ENCODE measurements at places on chromosomes 5 and 9.

- no peak for DNase-seq
Measured at GRCh38 chr9:117343427-117343826, 71.4 kb downstream of the ASTN2 start.

GRCh38 chr5:93611976-93612854 is 29.2 kb downstream of the NR2F1 start:
- DNase-seq: no peak

DNA sequence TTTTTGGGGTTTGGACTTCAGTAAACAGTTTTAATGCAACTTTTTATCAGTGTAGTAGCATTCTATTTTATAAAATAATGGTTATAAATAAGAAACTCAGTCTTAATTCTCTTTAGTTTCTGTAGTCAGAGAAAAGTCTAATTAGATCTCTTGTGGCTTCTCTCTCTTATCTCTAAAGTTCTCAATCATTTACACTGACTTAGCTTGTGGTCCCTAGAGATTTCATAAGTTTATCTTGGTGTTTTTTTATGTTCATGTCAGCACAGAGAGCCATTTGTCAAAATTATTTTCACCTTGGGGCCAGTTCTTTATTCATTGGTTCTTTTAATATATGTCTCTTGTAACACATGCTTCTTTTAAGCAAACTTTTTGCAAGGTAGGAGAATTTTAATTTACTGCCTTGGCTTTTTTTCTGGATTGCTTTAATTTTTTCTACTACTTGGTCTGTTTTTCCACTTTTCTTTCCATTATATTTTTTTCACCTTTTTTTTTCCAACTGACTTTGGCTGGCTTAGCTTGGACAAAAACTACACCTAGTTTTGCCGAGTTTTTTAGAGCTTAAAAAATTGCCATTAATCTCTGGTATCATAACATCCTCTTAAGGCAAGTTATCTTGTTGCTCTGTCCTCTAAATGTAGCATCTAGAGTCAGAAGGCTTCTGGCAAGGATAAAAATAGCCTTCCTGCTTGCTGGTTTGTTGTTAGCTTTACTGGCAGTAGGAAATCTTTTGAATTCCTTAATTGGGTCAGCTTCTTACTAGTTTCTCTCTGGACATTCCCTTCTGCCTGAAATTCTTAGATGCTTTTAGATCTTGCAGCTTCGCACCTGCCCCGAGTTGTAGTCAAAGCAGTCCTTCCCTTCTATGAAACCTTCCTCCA is 35.3 kb downstream of the CPEB4 start:
- no peak for DNase-seq

DNA sequence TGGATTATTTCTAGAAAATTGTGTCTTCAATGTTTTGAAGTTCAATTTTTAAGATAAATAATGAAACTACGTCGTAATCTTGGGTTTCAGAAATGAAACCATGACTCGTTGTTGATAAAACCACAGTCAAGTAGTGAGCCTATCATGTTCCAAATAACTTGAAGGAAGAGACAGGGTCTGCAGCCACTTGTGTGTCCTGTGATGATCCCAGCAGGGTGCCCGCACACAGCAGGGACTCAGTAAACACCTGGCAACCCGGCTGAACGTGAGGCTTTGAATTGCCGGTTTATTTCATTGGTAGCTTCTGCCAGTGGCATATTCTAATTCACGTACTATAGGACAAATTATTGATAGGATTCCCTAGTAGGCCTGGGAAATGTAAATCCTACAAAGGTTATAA is 679.6 kb downstream of the IRX1 start:
- DNase-seq: no peak

DNA sequence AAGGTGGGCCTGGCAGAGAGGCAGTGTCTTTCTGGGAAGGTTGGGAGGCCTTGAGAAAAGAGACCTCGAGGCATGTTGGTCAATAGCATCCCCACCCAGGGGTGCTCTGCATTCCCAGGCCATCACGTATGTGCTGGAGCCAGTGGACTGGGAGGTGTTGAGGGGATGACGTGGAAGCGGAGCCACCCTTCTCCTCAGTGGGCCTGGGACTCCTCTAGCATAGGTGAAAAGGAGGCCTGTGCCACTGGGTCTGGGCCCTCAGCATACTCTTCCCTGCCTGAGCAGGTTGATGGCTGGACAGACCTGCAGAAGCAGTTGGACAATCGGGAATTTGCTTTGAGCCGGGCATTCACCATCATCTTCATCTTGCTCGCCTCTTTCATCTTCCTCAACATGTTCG is 25.5 kb downstream of the PITX1 start:
- DNase-seq: no peak
